AG09319 (cell line): ENCODE measurements at places on chromosomes 2 and 18.
A peak's percentile ranks its signal among the peaks of the same experiment; 100 is the strongest.

DNA sequence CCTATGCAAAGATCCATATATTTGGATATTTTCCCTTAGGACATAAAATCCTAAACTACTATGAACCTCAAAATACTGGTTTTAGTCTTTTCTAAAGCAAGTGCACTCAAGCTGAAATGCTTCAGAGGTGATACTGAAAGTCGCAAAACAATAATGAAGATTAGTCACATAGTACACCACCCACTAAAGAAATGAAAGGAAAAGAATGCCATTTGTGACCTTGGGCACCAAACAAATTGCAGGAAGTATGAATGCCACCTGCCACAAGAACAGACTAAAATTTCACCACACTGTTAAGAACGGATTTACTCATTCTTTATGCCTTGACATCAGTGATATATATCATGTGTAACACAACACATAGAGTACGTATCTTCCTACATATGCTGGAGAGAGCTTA lies 161.5 kb downstream of the ZNF521 start:
- no peak for DNase-seq

DNA sequence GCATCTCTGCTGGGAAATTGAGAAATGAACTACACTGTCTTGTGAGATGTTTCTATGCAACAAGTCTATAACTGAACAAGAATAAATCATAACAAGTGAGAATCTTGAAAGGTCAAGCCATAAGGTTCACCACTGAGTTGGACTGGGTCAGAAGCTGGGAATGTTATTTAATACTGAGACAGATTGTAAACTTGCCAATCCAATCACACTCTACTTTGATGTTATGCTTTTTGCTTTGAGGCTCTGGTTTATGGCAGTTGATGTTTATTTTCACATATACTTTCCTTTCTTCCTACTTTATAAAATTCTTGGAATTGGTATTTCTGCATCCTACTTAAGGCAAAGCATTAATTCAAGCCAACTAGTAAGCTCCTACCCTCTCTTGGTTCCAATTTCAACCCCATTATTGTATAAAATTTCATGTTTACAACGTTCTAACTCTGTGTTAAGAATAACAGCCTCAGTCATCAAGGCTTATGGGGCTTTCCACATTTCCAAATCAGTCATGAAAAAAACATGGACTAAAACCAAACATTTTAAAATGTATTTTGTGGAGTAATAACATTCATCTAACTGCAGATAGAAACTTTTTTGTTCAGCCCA lies 533.4 kb downstream of the NYAP2 start:
- peak; percentile 14 for DNase-seq

DNA sequence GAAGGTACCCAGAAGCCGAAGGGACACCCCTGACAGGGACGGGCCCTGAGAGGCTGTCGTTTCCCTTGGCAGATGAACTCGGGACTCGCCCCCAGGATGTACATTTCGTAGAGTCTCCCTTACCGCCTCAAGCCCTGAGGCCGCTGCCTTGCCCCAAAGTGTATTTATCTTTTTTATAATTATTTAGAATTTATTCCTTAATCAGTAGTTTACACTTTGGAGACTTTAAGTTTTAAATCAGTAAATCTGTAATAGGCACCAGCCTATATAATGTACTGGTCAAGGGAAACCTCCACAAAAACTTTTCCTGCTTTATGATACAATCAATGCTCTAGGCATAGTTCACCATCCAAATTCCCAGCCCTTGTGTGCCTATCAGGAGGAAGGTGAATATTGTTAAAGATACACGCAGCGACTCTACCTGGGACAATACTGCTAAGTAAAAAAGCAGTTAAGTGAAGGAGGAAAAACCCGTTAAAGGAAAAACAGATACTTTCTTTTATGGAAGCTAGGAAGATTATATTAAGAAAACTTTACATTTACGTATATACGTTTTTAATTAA lies 848 bp downstream of the VRK2 start:
- DNase-seq: no peak

DNA sequence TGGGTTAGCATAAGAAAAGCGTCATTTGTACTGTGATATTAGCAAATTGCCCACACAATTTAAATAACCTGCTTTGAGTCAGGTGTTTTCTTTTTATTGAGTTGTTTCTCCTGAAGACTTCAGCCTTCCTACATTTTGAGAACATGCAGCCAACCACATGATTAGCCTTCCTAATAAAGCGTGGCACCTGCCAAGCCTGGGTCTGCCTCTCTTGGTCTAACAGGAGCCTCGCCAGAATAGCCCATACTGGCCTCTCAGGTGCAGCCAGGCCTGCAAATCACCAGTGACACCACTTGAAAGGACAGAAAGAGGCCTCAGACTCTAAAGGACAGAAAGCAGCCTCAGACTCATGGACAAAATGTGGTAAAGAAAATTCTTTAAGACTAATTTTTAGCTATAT lies 653.8 kb downstream of the BCL11A start:
- DNase-seq: no peak

- no peak for DNase-seq
Measured at GRCh38 chr2:174600349-174600748, 2.7 kb upstream of the WIPF1 start.

- DNase-seq: no peak
Measured at GRCh38 chr2:55885944-55886281, 37.7 kb downstream of the EFEMP1 start.

DNA sequence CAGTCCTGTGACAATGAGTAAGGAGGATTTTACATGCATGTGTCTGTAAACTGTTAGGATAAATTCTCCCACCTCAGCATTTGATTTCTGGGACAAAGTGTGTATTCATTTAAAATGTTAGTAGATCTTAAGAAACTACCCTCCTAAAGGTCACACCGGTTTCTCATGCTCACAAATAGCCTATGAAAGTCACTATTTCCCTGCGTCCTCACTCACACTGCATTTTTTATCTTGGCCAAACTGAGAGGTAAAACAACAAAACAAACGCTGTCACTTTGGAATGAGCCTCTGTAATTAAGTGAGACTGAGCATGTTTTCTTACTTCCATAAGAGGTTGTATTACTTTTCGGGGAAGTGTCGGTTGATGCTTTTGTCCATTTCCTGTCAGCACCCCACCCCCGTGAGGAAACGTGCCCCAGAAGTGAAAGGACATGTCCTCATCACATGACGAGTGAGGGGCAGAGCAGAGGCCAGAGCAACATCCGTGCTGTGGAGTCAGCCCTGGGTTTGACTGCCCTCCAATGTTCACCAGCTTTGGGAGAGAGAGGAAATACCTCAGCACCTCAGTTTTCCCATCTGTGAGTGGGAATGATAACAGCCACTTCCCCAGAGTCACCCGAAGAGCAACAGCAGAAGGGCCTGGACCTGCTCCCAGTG lies 3.1 kb downstream of the GYPC start:
- no peak for DNase-seq

DNA sequence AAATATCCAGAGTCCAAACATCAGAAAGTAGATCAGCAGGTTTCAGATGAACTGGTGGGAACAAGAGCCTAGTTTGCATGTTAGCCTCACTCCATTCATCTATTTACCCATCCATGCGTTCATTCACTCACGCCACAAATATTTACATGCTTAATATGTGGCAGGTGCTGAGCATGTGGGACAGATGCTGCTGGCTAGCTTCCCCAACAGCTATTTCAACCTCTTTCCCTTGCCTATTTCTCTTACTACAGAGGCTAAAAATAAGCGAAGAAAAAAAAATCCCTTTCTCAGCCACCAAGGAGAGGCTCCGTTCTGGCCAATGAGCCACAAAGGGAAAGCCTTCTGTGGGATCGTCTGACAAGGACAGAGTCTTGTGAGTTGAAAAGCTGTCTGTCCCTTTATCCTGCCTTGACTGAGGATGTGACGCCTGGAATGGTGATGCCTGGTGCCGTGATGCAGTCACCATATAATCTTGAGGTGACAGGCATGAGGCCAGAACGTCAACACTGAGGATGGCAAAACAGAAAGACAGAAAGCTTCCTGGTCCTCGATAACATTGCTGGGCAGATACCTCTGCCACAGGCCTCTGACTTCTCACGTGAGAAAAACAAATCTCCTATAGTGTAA lies 78.2 kb downstream of the KCTD1 start:
- peak; percentile 40 for DNase-seq

DNA sequence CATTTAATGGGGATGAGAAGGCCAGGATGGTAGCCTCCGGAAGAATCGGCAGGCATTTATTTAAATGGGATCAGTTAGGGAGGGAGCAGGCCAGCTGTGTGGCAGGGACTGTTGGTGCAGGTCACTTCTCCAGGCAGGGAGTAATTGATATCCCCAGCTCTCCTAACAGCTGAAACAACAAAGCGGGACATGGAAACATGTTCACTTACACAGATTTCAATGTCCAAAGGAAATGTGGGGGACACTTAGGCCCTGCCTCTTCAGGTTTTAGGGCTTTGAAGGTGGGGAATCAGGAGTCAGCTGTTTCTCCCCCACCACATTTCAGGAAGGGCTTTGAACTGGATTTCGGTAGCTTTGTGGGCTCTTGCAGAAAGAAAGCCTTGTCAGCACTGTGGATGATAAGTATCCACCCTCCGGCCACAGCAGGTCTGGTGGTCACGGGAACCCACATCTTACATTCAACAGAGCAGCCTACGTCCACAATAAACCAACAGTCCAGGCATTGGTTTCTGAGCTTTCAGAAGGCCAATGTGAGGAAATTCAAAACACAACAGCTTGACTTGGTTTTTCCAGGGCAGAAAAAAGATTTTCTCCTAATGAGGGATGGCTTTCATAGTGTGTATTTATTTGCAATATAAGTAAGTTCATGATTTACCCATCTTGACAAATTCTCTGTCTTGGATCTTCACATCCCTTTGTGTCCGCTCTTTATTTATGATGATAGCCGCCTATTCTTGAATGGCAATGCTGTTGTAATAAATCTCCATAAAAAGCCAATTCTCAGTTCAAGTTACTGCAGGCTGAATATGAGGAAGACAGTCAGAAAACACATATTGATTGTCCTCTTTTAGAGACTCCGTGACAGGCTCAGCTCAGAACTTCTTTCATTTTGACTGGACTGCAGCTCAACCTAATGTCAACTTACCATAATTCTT lies 96.6 kb upstream of the NRP2 start:
- DNase-seq: no peak
